ENCODE measurements at places on chromosomes 13 and 19.

DNA sequence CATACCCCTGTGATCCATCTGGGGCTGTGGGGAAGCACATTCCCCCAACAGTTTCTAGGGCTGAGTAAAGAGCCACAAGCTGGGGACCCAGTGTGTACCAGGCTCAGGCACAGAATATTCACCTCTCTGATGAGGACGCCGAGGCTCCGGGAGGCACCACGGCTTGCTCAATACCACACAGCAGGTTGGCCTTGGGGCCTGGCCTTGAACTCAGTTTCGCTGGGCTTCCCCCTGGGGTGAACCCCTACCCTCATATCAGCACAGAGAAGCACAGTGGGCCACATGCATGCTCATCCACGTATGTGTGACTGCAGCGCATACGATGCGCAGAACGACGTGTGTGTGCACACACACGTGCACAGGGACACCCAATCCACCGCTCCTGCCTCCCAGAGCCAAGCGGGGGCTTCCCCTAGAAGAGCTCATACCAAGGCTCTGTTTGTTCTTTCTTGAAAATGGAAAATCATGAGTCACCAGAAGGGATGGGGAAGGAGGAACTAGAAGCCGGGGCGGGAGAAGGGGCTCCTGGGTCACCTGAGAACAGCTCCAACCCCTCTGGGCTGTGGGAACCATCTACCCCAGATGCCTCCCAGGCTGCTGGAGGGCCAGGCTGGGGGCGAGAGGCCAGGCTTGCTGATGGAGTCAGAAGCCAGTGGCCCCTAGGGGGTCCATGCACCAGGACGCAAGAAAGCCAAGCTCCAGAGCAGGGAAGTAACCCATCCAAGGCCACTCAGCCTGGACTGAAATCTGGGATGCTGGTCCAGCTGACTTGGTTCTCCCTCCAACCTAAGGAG lies 4.9 kb upstream of the PDE4C start:
- no peak for DNase-seq

- no peak for DNase-seq
Observed at GRCh38 chr19:1302533-1303239, 17.0 kb downstream of the EFNA2 start.

DNA sequence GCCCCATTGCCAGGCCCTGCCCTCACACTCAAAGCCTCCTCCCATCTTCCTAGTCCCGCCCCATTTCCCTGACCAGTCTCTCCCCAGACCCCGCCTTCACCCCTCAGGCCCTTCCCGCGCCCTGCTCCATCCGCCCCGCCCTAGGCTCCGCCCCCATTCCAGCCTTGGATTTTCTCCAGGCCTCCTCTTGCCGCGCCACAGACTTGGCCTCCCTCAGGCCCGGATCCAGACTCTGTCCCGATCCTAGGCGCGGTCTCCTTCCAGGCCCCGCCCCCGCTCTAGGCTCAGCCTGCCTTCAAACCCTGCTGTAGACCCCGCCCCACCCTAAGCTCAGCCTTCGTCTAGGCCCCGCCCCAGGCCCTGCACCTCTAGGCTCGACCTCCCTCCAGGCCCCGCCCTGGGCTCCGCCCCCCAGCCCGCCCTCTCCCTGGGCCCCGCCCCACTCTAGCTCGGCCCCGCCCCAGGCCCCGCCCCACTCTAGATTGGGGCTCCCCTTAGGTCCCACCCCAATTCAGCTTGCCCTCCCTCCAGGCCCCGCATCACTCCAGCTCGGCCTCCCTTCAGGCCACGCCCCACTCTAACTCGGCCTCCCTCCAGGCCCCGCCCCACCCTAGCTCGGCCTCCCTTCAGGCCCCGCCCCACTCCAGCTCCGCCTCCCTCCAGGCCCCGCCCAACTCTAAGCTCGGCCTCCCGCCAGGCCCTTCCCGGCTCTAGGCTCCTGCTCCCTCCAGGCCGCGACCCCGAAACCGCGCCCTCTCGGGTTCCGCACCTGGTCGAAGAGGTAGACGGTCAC lies 18.5 kb downstream of the LMTK3 start:
- peak; percentile 82 for DNase-seq

DNA sequence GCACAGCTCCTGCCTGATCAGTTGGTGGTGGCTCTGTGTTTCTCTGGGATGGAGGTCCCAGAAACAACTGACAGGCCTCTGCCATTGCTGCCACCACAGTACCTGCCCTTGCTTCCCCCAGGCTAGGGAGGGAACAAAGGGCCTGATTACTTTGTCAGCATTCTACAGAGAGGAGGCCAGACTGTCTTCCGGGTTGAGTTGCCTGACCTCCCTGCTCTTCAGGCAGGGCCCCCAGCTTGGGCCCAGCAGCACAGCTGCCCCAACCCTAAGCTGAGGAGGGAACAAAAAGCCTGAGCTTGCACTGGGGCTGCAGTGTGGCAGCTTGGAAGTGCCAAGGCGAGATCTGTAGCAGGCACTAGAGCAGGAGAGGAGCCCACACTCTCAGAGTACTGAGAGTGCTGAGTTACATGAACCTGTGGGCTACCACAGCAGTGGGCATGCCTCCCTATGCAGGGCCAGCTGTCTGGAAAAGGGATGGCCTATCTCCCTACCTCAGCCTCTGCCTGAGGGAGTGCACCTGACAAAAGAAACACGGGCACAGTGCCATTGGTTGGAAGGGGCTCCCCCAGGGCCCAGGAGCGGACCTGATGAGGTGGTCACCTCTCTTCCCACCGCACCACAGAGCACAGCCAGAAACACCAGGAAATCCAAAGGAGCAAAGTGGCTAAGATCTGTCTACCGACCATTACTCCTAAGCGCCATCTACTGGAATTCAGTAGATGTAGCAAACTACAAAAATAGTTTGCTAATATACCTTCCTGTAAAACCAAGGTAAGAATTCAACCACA lies 24.4 kb downstream of the SLC25A15 start:
- DNase-seq, result peak; percentile 17

- DNase-seq, result no peak
Observed at GRCh38 chr13:73985783-73986182, 148.4 kb downstream of the KLF12 start.

GRCh38 chr13:66659701-66660467 lies 570.3 kb downstream of the PCDH9 start:
- no peak for DNase-seq

DNA sequence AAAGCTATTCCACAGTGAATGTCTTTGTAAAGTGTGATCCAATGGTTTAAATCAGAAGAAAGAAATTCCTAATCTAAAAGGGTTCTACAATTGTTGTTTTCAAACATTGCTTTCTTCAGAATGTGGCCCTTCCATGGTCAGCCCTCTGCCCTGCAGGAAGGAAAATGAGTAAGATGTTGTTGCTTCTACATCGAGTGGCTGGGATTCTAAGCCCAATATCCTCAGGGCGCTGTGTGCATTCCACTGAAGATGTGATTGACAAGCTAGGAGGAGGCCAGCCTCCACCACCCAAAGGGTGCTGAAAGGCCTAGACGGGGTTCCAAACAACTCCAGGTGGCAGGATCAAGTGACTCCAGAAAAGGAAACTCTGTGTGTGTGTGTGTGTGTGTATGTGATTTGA lies 316.9 kb upstream of the TSHZ3 start:
- DNase-seq, result no peak

DNA sequence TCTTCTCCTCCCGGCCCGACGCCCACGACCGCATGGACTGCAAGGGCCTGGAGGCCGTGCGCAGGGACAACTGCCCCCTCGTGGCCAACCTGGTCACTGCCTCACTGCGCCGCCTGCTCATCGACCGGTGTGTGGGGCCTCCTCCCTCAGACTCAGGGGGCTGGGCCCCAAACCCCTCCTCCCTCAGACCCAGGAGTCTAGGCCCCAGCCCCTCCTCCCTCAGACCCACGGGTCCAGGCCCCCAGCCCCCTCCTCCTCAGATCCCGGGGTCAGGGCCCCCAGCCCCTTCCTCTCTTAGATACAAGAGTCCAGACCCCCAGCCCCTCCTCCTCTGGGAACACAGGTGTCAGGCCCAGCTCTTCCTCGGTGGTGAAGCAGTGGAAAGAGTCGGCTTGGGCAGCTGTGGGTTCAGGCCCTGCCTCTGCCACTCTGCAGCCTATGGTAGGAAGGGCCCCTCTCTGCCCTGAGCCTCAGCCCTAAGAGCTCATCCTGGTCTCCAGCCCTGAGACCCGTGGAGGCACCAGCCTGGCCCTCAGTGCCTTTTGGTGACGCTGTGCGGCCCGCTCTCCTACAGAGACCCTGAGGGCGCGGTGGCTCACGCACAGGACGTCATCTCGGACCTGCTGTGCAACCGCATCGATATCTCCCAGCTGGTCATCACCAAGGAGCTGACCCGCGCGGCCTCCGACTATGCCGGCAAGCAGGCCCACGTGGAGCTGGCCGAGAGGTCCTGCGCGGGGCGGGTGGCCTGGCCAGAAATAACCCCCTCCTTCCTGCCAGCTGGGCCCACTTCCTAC lies 3.7 kb upstream of the SPIB start:
- peak; percentile 71 for DNase-seq

GRCh38 chr13:97112446-97113152 lies 109.5 kb upstream of the MBNL2 start:
- no peak for DNase-seq

DNA sequence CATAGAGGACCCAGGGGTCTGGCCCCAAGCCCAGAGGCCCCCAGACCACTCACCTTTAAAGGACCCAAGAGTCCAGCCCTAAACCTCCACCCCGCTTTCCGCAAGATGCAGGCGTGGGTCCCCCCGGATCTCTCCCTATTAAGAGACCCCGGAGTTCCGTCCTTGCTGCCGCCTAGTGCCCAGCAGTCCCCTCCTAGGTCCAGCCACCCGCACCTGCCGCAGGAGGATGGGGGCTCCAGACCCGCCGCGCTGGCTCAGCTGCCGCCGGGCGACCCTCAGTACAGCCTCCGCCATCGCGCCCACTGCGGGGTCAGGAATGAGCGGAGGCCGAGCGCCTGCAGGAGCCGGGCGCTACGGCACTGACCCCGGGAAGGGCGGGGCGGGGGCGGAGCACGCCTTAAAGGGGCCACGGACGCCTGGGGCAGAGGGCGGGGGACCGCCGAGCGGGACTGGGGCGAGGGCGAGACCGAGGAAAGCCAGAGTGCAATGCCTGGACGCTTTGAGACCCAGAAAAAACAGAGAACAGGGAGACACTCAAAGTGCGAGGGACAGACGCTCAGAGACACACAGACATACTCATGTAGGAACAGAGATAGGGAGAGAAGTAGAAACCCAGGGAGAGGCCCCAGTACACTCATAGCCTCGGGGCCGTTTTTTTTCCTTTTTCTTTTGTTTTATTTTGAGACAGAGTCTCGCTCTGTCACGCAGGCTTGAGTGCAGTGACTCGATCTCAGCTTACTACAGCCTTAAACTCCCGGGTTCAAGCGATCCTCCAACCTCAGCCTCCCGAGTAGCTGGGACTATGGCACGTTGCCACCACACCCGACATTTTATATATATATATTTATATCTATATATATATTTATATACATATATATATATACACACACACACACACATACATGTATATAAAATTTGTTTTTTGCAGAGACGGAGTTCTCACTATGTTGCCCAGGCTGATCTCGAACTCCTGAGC lies at the start of gene ETHE1:
Gene ETHE1 (minus strand): TSS at position 318 of the 976 bp plus-strand sequence. CDS start 24 bp downstream, at position 294.
- DNase-seq, result peak; percentile 82

DNA sequence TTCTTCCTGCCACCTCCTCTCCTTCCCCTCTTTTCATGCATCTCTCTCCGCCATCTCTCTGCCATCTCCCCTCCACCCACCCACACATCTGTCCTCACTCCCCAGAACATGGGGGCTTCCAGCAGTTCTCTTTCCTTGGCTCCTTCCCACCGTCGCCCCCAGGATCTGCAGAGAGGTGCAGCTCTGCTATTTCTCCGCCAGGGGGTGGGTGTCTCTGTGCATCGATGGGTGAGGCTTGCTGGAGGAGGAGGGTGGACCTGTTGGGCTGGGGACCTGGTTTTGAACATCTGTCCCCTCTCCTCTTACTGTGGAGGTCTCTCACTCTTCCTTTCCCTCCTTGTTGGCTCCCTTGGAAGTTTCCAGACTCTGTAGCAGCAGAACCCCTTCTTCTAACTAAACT lies 51.7 kb downstream of the MYH14 start:
- no peak for DNase-seq

DNA sequence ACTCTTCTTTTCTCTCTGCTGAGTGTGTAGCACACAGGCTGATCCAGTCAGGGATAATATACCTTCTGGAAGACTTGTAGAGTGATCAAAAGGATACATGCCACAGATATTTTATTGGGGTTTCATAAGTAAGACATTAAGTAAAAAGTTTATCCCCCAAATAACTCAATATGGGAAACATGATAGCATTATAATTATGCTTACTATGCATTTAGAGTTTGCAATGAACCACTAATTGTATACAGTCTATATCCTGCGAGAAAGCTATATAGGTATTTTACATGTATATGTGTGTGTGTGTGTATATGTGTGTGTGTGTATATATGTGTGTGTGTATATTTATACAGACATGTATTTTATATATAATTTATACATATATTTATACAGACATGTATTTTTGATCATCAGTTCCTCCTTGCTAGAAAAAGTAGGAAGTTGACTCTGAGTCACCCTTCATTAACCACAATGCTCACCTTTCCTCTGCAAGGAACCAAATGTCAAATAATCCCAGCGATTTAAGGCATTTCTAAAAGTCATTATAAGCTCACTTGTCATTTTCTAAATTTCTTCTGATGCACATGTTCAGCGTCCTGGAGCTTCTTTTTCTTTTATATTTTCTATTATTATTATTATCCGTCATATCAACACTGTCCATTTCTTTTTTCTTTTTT lies 312.5 kb upstream of the OBI1 start:
- no peak for DNase-seq

- no peak for DNase-seq
Observed at GRCh38 chr13:112451512-112452379, 75.6 kb downstream of the SPACA7 start.

DNA sequence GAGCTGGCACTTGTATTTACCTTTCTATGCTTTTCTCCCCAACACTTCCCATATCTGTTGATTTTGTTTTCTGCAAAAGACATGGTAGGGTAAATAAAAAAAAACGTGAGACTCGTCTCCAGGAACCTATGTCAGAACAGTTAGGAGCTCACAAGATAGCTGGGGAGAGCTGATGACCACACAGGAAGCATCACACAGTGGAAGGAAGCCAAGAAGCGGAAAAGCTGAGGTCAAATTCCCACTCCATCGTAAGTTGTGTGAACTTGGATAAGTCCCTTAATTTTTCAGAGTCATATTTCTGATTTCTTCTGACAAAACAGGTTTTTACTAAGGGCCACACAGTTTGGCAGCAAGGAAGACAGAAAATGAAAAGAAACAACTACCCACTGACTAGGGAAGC lies 199.6 kb downstream of the KLF5 start:
- DNase-seq, result no peak

DNA sequence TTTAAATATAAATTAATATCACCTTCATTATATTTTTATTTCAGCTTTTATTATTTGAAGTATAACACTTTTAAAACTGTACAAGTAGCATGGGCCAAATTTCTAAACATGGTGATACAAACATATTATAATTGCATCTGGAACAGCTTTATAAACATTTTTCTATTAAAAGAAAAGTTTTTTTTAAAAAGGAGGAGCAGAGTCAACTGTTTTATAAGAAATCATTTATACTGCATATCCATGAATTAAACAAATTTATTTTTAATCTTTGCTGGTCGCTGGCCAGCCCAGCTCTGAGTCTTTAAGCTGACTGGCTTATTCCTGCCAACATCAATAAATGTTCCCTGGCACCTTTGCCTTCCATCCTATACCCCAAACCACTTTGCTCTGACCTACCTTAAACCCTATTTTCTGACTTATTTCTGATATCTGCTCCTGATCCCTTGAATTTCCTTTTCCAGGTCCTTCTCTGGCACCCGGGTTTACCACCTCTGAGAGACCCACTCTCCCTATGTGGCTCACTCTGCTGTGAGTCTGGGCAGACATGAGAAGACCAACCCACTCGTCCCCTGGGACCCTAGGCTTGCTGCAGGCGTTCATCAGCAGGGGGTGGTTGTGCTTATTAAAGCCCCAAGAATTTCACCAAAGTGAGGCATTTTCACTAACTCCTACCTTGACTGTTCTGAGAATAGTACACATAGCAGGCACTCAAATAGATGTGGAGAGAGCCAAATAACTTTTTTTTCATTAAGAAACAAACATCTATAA lies 220.3 kb downstream of the KLF12 start:
- DNase-seq, result no peak
